Bronchial epithelial cell (primary cell): ENCODE measurements at places on chromosomes 3 and 15.
A peak's percentile ranks its signal among the peaks of the same experiment; 100 is the strongest.

GRCh38 chr3:28940530-28940929 is 340.3 kb upstream of the RBMS3 start:
- DNase-seq: no peak

- no peak for DNase-seq
Observed at GRCh38 chr3:32856901-32857507, 39.2 kb downstream of the TRIM71 start.

- DNase-seq: peak; percentile 47
Observed at GRCh38 chr3:144590854-144591253, 619.2 kb downstream of the DIPK2A start.

- no peak for DNase-seq
Observed at GRCh38 chr3:46536758-46537157, 29.3 kb downstream of the LRRC2 start.

DNA sequence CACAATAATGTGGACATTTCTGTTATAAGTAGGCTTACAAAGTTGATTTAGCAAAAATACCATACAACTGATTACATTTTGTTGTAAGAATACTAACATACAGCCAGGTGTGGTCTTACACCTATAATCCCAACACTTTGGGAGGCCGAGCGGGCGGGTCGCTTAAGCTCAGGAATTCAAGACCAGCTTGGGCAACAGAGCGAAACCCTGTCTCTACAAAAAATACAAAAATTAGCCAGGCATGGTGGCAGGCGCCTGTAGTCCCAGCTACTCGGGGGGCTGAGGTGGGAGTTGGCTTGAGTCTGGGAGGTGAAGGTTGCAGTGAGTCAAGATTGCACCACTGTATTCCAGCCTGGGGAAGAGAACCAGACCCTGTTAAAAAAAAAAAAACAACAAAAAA is 67.1 kb downstream of the DLG1 start:
- no peak for DNase-seq

DNA sequence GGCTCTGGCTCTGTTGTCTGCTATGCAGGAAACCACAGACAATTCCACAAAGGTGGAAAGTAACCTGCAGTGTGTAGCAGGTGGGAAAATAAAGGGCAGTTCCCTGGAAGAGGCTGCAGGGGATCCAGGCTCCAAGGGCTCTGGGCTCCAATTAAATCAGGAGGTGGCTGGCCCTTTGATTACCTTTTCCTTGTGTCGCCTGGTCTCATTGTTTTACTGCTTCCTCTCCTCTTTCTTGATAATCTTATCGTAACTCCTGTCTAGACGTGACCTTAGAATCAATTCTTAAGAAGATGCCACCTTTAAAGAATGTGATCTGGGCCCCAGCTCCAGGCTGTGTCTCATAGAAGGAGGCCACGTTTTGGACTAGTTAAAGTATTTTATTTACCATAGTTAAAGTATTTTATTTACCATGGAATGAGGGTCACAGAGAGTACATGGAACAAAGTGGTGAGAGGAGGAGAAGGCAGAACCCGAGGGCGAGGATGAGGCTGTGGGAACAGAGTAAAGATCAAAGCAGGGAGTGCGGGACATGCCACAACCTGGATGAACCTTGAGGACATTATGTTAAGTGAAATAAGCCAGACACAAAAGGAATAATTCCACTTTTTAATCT is 237.5 kb upstream of the STT3B start:
- DNase-seq: no peak

GRCh38 chr3:11948866-11949265 is 55.3 kb upstream of the SYN2 start:
- DNase-seq: no peak

DNA sequence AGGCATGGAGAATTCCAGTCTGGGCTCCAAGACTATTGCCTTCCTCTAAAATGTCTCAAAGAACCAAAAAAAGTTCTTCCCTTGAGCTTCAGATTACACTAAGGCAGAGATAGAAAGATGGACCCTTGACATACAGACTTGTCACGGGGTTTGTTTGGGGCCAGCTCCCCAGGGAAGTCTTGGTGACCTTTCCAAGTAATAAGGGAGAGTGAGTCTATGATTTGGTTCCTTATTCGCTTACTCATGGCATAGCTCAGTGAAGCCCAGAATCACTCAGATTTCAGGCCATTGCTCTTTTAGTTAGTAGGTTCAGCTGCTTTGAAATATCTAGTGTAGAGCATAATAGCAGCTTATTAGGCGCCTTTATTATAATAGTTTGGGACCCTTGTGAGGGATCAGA is 90.3 kb downstream of the PLCL2 start:
- DNase-seq: no peak

DNA sequence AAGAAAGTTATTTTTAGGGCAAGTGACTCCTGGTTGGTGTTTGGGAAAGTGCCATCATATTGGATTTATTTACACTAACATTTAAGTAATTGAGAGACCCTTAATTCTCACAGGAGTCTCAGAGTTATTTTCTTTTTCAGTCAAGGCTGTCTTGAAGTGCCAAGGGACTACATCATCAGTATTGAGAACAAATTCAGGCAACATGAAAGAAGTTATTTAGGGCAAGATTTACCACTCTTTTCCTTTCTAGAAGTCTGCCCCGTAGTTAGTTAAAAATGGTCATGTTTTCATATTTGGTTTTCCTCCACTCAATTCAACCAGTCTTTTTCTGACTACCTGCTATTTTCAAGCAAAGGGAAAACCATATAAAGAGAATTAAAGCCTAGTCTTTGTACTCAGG is 6.1 kb downstream of the B4GALT4 start:
- DNase-seq: no peak

GRCh38 chr3:131282379-131282778 is 99.2 kb upstream of the NUDT16 start:
- no peak for DNase-seq

DNA sequence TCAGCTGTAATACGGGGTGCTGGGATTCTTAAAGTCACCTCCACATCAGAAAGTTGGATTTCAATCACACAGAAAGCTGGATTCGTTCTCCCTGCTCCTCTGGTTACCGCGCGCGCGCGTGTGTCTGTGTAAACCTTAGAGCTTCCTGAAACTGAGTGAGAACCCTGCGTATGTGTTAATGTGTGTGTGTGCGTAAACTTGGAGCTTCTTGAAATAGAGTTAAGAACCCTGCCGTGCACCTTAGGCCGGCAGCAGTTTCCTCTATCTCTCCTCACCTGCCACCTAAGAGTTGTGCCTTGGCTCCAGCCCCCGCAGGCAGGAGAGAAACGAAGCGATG is 531 bp downstream of the LZTFL1 start:
- peak; percentile 29 for DNase-seq

GRCh38 chr3:127606981-127607595 is 8.9 kb downstream of the MCM2 start:
- DNase-seq: no peak

DNA sequence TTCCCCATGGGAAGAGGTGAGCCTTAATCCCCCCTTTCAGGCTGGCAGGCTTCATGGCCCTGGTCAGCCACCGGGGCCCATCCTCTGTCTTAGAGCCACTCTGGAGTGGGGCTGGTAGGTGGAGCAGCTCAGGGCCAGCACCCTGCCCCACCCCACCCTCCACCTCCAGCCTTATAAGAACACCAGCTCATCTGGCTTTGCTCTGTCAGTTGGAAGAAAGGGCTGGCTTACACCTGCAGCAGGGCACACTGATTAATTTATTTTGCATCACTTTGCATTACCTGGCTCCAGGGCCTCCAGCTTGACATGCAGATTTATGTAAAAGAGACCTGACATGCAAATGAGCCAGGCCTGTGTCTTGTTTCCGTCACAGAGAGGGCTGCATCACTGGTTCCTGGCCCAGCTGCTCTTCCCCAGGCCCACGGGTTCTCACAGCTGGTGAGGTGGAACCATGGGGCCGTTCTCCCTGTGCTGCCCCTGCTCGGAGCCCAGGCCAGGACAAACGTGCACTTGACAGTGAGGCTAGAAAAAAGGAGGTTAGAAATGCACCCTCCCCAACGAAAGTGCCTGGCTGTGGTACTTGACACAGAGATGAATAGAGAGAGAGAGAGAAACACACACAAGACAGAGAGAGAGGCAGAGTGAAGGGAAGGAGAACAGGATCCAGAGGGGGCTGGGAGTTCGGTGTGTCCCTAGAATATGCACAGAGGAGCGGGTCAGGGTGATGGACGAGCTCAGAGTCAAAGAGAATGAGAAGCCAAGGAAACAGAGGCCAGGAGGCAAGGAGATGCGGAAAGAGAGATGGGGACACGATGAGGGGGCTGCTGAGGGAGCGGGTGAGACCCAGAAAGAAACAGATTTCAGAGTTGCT is 44.5 kb upstream of the MAGEF1 start:
- no peak for DNase-seq

DNA sequence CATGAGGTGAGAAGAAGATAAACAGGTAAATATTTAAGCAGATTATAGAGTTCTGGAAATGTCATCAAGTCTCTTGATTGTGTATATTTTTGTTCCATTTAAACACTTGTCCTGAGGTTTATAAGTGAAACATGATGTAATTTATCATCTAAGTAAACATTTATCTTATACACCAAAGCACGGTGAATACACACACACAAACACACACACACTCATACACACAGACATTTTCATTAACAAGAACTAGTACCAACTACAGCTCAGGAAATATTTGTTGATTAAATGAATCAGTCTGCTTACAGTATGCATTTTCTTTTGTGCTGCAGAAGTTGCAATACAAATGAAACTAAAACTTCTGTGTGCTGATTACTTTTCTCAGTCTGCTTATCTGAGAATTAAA is 357.3 kb downstream of the ZBTB20 start:
- no peak for DNase-seq

GRCh38 chr3:44104668-44105321 is 136.9 kb upstream of the TOPAZ1 start:
- peak; percentile 97 for DNase-seq

DNA sequence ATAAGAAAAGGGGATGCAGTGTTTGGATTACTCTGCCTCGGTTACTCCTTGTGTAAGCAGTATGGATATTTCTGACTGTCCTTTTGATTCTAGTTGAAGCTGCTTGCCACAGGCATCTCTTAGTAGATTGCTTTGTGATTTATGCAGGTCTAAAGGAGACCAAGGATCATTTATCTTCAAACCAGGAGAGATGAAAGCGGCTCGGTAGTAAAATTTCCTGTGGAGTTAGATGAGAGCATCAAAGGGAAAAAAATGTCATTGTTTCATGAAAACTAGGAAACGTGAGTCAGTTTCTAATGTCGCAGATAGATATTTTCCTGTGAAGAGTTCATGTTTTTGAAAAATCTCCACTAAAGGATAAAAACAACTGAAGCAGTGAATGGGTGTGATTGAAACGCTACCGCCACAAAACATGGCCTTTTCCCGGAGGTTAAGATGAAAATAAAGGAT is 254.0 kb upstream of the TBL1XR1 start:
- DNase-seq: no peak

DNA sequence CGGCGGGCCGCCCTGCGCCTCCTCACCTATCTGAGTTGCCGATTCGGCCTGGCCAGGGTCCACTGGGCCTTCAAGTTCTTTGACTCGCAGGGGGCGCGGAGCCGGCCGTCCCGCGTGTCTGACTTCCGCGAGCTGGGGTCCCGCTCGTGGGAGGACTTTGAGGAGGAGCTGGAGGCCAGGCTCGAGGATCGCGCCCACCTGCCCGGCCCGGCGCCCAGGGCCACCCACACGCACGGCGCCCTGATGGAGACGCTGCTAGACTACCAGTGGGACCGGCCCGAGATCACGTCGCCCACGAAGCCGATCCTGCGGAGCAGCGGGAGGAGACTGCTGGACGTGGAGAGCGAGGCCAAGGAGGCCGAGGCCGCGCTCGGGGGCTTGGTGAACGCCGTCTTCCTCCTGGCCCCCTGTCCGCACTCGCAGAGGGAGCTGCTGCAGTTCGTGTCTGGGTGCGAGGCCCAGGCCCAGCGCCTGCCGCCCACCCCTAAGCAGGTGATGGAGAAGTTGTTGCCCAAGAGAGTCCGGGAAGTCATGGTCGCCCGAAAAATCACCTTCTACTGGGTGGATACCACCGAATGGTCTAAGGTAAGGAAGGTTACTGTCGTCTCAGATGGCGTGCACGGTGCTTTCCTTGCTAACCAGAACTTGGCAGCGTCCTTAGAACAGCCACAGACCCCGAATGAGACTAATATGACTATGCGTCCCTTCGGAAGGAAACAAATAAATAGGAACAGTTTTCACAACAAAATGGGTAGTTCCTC is 567 bp downstream of the TICRR start:
- peak; percentile 22 for DNase-seq

GRCh38 chr3:124928333-124929202 is 6.0 kb downstream of the MUC13 start:
- DNase-seq: peak; percentile 60

- no peak for DNase-seq
Observed at GRCh38 chr15:95948411-95948810, 382.1 kb upstream of the NR2F2 start.

GRCh38 chr3:55946574-55947160 is 459.6 kb upstream of the WNT5A start:
- DNase-seq: no peak

- DNase-seq: no peak
Observed at GRCh38 chr3:48244461-48244860, 3.6 kb downstream of the ZNF589 start.

GRCh38 chr3:42176242-42177034 is 85.3 kb downstream of the TRAK1 start:
- DNase-seq: no peak

- DNase-seq: no peak
Observed at GRCh38 chr3:127097481-127097880, 95.5 kb upstream of the PRR23E start.
